ENCODE measurements at places on chromosomes 3 and 15. TPM values are rescaled to one million over a fixed set of nuclear protein-coding genes. Genes with fewer than 3 reads are reported as not detected.
A peak's percentile ranks its signal among the peaks of the same experiment; 100 is the strongest.

- DNase-seq: no peak
Measured at GRCh38 chr15:73935547-73935946, 9.3 kb downstream of the LOXL1 start.

DNA sequence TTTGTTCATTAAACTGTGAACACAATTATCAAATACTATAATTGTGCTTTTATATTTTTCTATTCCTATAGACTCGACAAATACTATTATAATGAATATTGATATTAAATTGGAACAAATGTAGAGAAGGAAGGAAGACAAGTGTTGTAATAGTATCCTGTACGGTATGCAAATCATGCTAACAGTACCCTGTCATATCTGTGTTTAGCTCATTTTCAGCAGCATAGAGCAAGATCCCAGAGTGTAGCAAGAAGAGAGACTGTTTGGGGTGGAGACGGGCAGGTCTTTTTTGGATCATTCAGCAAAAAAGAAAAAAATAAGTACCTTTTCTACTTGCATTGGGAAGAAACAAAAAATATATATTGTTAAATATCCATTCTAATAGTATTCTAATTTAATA lies 224.1 kb downstream of the TPRG1 start:
- DNase-seq: no peak

GRCh38 chr3:192246847-192247559 lies 480.3 kb downstream of the FGF12 start:
- DNase-seq: peak; percentile 2

DNA sequence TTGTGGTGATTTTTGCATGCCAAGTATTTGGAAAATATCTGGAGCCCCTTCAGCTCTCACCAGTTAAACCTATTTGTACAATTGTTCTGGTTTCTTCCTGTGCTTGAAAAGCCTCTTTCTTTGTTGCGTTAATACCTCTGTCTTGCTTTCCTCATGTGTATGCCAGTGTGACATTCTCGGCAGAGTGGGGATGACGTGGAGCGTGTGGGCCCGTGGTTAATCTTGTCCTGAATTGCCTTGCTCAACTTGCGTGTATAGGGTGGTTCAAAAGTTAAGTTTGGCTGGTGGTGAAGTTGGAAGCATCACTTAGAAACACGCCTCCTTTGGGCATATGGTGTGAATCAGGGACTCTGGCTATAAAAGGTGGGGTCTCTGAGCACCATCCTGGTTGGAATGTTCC lies 67.1 kb downstream of the IGF1R start:
- DNase-seq: no peak

DNA sequence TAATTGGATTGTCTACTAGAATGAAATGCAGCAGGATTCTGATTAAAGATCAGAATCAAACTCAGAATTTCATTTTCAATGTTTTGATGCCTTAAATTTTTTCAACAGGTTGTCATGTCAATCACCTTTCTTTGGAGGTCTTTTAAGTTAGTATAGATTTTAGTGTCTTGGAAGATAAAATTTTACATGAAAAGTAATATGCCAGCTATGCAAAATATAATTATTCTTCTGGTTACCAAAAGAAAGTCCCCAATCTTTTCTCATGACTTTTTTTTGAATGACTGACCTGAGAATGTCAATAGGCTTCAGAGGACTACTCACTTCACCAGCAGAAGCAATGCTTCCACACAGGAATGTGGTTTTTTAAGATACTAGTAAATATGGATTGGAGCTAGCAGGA lies 4.3 kb downstream of the FGF7 start:
- no peak for DNase-seq

- no peak for DNase-seq
Measured at GRCh38 chr3:129520960-129521359, 7.5 kb upstream of the RHO start.

DNA sequence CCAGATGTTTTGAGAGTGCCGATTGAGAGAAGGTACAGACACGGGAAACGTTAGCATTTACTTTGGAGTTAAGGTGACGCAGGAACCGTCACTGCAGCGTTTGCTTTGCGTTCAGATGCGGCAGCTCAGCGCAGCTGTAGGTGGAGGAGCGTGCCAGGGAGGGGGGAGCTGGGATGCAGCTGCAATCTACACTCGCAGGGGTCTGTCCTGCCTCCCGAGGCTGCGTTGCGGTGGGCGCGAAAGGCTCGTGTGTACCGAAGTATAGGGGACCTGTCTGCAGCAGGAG lies 425 bp upstream of the FYTTD1 start:
- DNase-seq: peak; percentile 76

DNA sequence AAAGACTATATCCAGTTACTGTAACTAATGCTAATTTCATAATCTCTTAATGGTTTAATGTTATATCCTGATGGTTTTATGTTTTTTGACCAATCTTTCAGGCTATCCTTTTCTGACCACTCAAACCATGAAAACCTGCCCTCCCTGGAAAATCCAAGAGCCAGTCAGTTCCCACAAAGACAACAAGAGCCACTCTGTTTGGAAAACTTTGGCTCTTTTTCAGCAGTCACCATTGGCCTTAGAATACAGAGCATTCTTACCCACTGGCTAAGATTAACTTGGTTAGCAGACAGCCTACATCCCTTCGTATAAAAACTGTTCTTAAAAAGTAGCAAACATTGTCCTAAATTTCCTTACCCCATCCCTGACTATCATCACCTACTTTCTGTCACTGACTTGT lies 32.9 kb downstream of the ALCAM start:
- DNase-seq: no peak

- no peak for DNase-seq
Measured at GRCh38 chr15:39672184-39672583, 91.3 kb downstream of the THBS1 start.

DNA sequence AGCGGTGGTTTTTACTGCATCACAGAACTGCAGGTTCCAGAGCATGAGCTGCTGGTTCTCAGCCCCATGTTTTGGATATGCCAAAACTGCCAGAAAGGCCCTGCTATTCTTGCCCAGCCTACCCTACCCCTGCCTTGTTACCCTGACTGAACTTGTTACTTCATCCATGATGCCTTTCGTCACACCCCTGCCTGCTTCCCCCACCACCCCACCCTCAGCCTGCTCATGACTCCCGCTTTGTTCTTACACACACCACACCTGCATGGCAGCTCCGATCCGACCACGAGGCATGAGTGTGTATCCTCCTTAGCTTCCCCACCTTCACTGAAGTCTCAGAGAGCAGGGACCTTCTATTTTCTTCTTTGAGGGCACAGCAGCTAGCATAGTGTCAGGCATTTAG lies 5.1 kb upstream of the TM4SF1 start:
- no peak for DNase-seq

- DNase-seq: no peak
Measured at GRCh38 chr3:9077029-9077428, 113.8 kb upstream of the RAD18 start.

DNA sequence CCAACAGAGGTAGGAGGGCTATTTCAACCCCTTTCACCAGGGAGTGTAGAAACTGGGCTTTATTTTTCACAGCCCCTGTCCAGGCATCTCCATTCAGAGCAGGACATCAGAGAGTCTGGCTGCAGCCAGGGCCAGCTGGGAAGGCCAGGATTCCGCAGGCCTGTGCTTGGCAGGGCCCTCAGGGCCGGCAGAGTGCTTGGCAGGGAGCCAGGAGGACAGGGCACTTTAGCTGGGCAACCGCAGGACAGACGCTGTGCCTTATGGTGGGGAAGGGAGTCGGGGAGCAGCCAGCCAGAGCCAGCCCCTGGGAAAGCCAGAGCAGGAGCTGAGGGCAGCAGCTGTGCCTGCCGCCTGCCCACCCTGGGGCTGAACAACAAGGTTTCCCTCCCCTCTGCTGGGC lies 34.5 kb upstream of the IQCF6 start:
- DNase-seq: no peak

GRCh38 chr3:172666181-172666872 lies 44.5 kb downstream of the NCEH1 start:
- no peak for DNase-seq

GRCh38 chr15:49135342-49135857 lies 20.0 kb downstream of the COPS2 start:
- DNase-seq: no peak

DNA sequence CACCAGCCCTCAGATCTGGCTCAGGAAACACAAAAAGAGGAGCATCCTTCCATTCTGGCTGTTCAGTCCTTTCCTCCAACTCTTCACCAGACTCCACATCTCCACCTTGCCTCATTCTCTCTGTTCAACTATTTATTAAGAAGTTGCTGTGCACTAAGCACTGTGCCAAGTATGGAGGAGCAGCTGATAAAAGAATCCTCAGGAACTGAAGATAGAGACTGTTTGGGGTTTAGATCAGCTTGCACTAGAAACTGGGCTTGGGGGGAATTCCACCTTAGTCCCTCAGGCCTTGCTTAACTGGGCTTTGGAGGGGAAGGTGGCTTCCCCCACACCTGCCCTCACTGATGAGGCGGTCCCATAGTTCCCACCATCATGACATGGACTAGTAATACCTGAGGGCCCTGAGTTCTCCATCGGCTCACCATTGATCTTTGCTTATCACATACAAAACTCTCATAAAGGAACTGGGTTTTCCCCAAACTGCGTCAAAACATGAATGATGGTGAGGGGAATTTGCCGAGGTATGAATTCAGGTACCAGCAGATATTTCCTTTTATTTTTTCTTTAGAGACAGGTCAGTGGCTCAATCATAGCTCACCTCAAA lies 1.7 kb upstream of the CCR8 start:
- no peak for DNase-seq

- DNase-seq: no peak
Measured at GRCh38 chr3:130843441-130843840, 50.4 kb upstream of the ATP2C1 start.

DNA sequence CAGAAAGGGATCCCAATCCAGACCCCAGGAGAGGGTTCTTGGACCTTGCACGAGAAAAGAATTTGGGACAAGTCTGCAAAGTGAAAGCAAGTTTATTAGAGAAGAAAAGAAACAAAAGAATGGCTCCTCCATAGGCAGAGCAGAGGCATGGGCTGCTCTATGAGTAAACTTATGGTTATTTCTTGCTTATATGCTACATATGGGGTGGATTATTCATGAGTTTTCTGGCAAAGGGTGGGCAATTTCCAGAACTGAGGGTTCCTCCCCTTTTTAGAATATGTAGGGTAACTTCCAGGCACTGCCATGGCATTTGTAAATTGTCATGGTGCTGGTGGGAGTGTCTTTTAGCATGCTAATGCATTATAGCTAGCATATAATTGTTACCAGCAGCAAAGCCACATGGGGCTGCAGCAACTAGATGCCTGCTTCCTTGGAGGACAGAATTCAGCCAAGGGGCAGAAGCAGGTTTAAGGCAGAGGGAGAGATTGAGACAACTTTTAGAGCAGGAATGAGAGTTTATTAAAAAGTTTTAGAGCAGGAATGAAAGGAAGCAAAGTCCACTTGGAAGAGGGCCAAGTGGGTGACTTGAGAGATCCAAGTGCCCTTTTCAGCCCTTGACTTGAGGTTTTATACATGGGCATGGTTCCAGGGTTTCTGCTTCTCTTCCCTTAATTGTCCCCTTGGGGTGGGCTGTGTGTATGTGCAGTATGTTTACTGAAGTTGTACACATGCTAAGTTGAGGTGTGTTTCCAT lies 41.3 kb downstream of the METTL6 start:
- DNase-seq: no peak

DNA sequence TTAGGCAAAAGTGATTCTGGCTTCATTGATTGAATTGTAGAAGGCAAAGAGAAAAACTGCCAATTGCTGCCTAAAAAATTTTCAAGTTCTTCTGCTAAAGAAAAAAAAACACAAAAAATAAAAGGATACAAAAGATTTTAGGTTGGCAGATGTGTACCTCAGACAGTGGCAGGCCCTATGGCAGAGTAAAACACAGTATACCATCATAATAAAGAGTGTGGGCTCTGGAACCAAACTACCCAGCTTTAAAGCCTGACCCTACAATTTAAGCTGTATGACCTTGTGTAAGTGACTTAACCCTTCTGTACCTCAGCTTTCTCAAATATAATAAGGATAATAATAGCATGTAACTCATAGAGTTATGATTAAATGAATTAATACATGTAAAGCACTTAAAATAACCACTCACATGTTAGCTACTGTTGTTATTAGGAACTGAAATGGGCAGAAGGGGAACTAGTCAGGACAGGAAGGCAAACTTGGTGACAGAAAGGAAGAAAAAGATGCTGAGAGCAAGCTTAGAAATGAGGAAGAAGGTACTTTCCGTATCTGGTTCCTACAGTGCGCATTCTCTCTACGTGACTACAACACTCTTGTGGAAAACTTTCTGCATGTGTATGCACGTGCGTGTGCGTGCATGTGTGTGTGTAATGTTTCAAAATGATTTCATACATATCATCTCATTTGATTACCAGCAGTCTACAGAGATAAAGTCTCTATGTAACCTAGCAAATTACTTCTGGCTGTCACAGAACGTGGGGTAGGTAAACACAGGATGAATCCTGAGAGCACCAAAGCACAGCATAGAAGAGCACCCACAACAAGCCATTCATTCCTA lies 13.6 kb upstream of the GATM start:
- DNase-seq: no peak

DNA sequence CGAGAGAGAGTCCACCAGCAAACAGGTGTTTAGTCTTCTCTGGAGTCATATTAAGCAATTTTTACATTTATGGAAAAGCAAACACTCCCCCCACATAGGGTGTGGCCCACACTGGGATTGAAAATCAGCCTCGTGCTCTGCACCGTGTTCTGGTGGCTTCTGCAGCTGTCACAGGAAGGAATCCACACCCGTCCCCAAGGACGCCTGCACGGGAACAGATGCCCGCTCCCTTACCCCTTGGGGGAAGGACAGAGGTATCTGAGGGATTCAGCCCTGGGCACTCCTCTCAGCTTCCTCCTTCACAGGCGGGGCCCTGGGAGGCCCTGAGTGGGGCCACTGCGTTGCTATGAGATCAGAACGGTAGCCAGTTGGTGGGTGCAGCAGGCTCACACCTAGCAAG lies 27.8 kb downstream of the LIPC start:
- DNase-seq: peak; percentile 12

- DNase-seq: no peak
Measured at GRCh38 chr3:105534491-105534890, 167.8 kb downstream of the ALCAM start.

DNA sequence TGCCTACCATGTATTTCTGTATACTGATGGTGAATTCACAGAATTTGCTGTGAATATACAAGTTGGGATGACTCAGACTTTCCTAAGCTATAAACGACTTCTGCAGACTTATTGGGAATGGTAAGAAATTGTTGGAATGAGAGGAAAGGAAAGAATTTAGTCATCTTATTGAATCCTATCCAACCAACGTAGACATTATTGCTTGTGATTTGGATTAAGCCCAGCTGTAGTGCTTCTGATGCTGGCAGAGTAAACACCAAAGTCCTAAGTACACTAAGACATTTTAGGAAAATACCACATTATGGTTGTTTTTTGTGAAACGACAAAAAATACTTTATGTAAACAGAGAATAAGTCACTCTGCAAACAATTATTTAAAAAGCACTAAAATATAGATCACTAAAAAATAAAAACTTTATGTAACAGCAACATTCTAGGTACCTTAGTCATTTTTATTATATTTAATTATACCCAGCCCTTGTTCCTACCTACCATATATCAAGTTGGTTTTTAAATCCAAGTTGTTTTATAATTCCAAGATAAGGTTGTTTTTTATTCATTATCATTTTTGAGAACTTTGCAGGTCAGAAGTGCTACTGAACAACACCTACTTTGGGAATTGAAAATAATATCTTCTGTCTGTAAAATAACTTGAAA lies 99.2 kb upstream of the MLF1 start:
- DNase-seq: peak; percentile 80

The FMN1 gene
- total RNA-seq: 11.5 TPM

The TERC gene
- 69.1 TPM for total RNA-seq

The U2SURP gene
- total RNA-seq: 93.0 TPM

The PHLDB2 gene
- total RNA-seq: 92.0 TPM

The PDE12 gene
- total RNA-seq: 8.8 TPM

The RBP2 gene
- not detected for total RNA-seq

The CCDC33 gene
- total RNA-seq: 0.20 TPM

The GABRG3 gene
- 0.89 TPM for total RNA-seq

All from skin of body (tissue), 3 donors.